ENCODE measurements at places on chromosomes 2 and 18.

GRCh38 chr18:63213331-63213900 lies 106.2 kb downstream of the BCL2 start:
- no peak for DNase-seq

DNA sequence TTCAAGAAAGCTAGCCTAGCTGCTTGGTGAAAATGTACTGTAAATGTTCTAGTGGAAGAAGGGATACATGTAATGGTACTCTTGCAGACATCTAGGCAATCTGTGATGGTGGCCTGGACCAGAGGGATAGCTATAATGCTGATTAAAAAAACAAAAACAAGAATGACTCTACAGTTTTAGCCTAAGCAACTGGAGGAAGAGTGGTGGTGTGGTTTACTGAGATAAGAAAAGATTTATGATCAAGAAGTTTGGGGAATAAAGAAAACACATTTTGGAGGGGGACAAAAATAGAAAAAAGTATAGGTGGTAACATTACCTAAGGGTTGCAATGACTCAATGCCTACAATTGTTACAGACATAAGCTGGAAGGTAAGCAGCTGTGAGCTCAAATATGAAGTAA lies 1080.7 kb upstream of the CELF4 start:
- no peak for DNase-seq

DNA sequence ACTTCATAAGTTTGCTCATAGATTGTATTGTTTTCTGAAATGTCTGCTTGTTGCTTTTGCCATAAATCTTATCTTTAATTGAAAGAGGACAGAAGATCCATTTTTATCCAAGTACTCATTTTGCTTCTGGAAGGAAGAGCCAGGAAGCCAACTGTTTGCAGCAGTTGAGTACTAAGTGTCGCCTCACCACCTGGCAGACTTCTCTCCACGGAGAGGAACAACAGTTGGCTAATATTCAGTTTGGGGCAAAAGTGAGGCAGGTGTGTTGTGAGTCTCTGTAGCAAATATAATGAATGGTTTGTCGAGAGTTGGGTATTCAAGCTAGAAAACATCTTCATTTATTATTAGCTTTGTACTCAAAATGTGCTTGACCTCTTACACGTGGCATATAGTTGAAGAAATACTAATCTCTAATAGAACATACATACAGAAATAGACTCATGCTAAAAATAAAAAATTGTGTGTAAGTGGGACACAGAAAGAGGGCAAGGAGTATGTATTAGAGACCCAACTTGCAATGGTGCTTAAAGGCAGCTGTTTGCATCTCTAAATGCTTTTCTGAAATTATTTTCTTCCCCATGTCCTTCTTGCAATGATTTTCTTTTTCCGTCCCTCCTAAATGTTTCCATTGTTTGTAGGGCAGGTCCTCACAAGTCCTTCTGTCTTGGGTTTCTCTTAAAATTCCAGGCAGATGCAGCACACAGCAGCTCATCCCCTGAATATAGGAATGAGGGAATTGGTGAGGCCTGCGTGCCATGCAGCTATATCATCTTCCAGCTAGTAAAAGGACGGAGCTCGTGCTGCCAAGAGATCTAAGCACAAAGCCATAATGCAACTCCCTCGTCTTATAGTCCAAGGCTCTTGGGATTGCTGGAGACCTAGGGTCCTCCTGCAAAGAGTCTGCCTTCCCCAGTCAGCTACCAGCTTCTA lies 44.8 kb upstream of the MAP3K20 start:
- no peak for DNase-seq

GRCh38 chr2:8633735-8634313 lies 48.0 kb upstream of the ID2 start:
- DNase-seq: no peak

DNA sequence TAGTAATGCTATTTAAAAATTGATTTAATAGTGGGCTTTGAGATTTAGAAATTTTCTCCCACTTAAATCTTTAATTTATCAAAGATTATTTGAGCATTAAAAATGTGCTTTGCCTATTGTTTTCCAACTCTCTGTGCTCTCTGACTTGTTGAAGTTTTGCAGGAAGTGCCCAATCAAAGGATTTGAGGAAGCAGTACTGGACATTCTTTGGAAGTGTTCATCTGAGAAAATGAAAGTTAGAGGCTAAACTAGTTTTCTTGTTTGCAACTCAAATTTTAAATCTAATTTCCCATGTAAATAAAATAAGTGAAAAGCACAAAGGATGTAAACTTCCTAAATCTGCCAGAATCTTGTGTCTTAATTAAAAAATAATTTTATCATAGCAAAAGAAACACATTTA lies 89.1 kb downstream of the CAMKMT start:
- DNase-seq: no peak
